ENCODE measurements at places on chromosomes 7 and 10. TPM values are rescaled to one million over a fixed set of nuclear protein-coding genes. Genes with fewer than 3 reads are reported as not detected.

Gene UMAD1
- 9.9 TPM for total RNA-seq

Gene HKDC1
- total RNA-seq: 0.58 TPM

Gene CALN1
- not detected for total RNA-seq

Gene OR9A2
- not detected for total RNA-seq

Gene GPER1
- total RNA-seq: 1.8 TPM

Gene CDHR1
- total RNA-seq: 1.3 TPM

Gene GRM3
- total RNA-seq: not detected

Gene PRR15
- total RNA-seq: 0.23 TPM

Gene TMEM254
- 8.6 TPM for total RNA-seq

Gene TRPV5
- not detected for total RNA-seq

Gene ZNF33B
- total RNA-seq: 8.1 TPM
